ENCODE measurements at places on chromosomes 5 and 9.

DNA sequence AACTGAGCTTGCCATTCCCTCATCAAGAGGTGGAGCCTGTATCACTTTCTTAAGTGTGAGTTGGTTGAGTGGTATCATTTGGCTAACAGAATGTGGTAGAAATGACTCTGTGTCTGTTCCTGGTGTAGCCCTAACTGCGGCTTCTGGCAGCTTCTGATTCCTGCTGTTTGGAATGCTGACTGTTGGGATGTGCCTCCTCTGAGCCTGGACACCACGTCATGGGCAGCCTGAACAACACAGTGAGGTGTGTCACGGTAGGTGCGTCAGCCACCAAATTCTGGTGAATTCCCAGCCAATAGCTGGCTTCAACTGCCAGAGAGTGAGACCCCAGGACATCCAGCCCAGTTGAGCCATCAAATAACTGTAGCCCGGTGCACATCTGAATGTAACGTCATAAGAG is 6.1 kb upstream of the C9orf152 start:
- DNase-seq, result no peak
- no peak overlapping the region for H3K4me3 ChIP-seq
- H3K36me3 ChIP-seq, result no peaks in the 10 kb centered on the region
- H3K27me3 ChIP-seq, result no peaks in the 10 kb centered on the region
- no peak overlapping the region for H3K27ac ChIP-seq
- H3K4me1 ChIP-seq, result peaks cover 3% of the 10 kb centered on the region

DNA sequence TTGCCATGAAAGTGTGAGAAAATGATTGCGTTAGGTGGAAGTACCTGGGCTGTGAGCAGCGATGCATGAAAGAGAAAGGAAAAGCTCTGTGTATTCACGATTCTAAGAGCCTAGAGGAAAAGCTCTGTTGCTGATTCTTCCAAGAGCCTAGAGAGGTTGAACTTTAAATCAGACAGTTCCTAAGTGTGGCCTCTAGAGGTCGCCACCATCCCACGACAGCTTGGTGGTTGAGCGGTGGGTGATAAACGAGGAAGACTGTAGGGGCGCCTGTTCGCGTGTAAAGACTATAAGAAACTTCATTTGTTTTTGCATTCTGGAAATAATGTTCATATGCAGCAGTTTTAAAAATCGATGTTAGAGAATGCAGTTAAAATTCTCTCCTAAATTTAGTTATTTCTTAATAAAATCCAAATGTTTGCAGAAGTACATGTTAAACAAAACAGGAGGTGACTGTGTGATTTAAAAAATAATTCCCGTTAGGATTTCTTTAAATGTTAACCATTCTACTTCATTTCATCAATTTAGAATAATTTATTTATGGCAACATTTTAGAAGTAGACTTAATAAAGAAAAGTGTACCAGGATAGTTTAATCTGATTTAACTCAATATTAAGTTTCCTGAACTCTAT is 107.7 kb downstream of the TENT4A start:
- H3K27me3 ChIP-seq, result peaks cover 10% of the 10 kb centered on the region
- H3K4me1 ChIP-seq, result no peaks in the 10 kb centered on the region
- H3K27ac ChIP-seq, result no peak overlapping the region
- no peak overlapping the region for H3K4me3 ChIP-seq
- peak; percentile 64 for DNase-seq
- no peaks in the 10 kb centered on the region for H3K36me3 ChIP-seq

GRCh38 chr5:97888439-97888838 is 705.4 kb upstream of the RIOK2 start:
- no peak for DNase-seq
- H3K27ac ChIP-seq, result no peak overlapping the region
- no peaks in the 10 kb centered on the region for H3K4me1 ChIP-seq
- H3K27me3 ChIP-seq, result no peaks in the 10 kb centered on the region

- DNase-seq, result no peak
- H3K36me3 ChIP-seq, result no peaks in the 10 kb centered on the region
- H3K4me1 ChIP-seq, result no peaks in the 10 kb centered on the region
Measured at GRCh38 chr5:135308752-135309151, 90.3 kb downstream of the MACROH2A1 start.

- H3K27me3 ChIP-seq, result no peaks in the 10 kb centered on the region
- no peak overlapping the region for H3K27ac ChIP-seq
- no peaks in the 10 kb centered on the region for H3K4me1 ChIP-seq
- no peak for DNase-seq
- no peak overlapping the region for H3K4me3 ChIP-seq
Measured at GRCh38 chr5:60352992-60353599, 346.9 kb downstream of the DEPDC1B start.

GRCh38 chr5:181088289-181088688 is 42.7 kb downstream of the OR2V1 start:
- no peak overlapping the region for H3K27ac ChIP-seq
- H3K4me1 ChIP-seq, result no peaks in the 10 kb centered on the region
- H3K27me3 ChIP-seq, result peaks cover 42% of the 10 kb centered on the region
- H3K4me3 ChIP-seq, result no peak overlapping the region
- no peak for DNase-seq

- no peaks in the 10 kb centered on the region for H3K27me3 ChIP-seq
- peak overlapping the region; percentile 57 for H3K27ac ChIP-seq
- peak overlapping the region; percentile 21 for H3K4me3 ChIP-seq
Measured at GRCh38 chr5:111530298-111530740, 18.0 kb upstream of the STARD4 start.

GRCh38 chr9:93886911-93887310 is 68.2 kb downstream of the BARX1 start:
- no peaks in the 10 kb centered on the region for H3K4me1 ChIP-seq
- no peaks in the 10 kb centered on the region for H3K27me3 ChIP-seq
- no peak for DNase-seq
- no peak overlapping the region for H3K27ac ChIP-seq
- no peaks in the 10 kb centered on the region for H3K36me3 ChIP-seq

- no peaks in the 10 kb centered on the region for H3K36me3 ChIP-seq
- no peaks in the 10 kb centered on the region for H3K4me1 ChIP-seq
- H3K4me3 ChIP-seq, result no peak overlapping the region
- DNase-seq, result no peak
- no peaks in the 10 kb centered on the region for H3K27me3 ChIP-seq
- no peak overlapping the region for H3K27ac ChIP-seq
Measured at GRCh38 chr5:163089926-163090325, 347.5 kb upstream of the CCNG1 start.

DNA sequence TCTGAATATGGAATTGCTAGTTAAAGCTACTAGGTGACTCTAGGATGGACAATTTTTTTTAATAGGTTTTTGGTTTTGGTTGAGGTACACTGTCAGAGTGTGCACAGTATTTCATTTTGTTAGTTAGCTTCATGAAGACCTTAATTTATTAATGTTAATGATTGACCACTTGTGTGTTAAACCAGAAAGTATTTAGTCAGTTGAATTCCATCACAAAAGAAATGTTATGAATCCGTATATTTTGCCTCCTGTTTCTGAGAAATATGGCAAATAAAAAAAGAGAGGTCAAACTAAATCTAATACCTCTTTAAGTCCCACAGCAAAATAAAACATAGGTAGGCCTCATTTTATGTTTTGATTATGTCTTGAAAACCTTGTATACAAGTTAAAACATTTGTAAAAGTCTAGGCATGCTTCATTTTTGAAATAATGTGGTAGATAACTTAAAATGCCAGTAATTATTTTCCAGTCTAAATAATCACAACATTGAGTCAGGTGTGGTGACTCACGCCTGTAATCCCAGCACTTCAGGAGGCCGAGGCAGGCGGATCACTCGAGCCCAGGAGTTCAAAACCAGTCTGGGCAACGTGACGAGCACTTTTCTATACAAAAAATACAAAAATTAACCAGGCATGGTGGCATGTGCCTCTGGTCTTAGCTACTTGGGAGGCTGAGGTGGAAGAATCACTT is 50.8 kb downstream of the ITGA1 start:
- H3K4me3 ChIP-seq, result no peak overlapping the region
- no peak overlapping the region for H3K27ac ChIP-seq
- no peaks in the 10 kb centered on the region for H3K4me1 ChIP-seq
- no peak for DNase-seq
- no peaks in the 10 kb centered on the region for H3K36me3 ChIP-seq

DNA sequence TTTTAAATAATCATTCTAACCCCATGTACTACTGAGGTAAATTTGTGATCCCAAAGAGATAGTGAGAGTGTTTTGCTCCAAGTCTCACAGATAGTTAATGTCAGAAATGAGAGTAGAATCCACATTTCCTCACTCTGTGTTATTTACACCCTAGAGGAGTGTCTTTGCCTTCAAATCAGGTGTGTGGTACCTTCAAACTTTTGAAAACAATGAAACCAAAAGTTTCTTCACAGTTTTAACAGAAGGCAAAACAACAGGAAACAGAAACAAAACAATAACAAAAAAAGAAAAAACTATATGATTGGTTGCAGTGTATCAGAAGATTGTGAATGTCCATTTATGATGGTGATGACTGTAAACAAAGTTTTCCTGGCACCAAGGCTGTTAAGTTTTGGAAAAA is 85.9 kb downstream of the ERBIN start:
- H3K27ac ChIP-seq, result no peak overlapping the region
- H3K4me3 ChIP-seq, result no peak overlapping the region
- H3K4me1 ChIP-seq, result peaks cover 2% of the 10 kb centered on the region
- peaks cover 30% of the 10 kb centered on the region for H3K36me3 ChIP-seq
- DNase-seq, result no peak
